Islet precursor cell (in vitro differentiated cells): ENCODE measurements at places on chromosomes 12 and 14.

GRCh38 chr12:115916910-115917668 lies 360.4 kb downstream of the MED13L start:
- DNase-seq, result peak; percentile 89

DNA sequence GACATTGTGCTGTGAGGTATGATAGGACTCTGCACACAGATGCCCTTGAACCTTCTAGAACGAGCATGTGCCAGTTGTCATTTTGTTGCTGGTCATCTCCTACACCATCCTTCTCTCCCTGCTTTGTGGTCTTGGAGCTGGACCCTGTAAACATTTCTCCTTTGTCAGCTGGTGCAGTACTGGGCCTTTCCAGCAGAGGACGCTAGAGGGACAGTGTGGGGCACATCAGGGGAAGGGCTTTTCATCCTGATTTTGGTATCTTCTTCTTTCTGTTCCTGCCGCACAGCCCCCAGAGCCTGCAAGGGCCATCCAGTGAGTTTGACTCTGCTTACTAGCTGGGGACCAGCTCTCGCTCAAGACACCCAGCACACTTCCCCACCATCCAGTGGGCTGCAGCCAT lies 484.6 kb downstream of the AACS start:
- DNase-seq, result peak; percentile 52

- DNase-seq, result peak; percentile 90
Measured at GRCh38 chr14:32329146-32329545, at the start of gene AKAP6. AKAP6 (plus strand) TSS chr14:32329298; CDS start chr14:32433494, 104,196 bp downstream.

GRCh38 chr12:113844495-113845210 lies 121.5 kb downstream of the RBM19 start:
- no peak for DNase-seq

GRCh38 chr14:71050227-71050823 lies 143.1 kb downstream of the PCNX1 start:
- no peak for DNase-seq

GRCh38 chr14:71362920-71363584 lies 455.8 kb downstream of the PCNX1 start:
- DNase-seq, result no peak

- no peak for DNase-seq
Measured at GRCh38 chr12:65800937-65801336, 23.3 kb upstream of the HMGA2 start.

- DNase-seq, result no peak
Measured at GRCh38 chr14:96384053-96384452, 7.9 kb upstream of the AK7 start.

DNA sequence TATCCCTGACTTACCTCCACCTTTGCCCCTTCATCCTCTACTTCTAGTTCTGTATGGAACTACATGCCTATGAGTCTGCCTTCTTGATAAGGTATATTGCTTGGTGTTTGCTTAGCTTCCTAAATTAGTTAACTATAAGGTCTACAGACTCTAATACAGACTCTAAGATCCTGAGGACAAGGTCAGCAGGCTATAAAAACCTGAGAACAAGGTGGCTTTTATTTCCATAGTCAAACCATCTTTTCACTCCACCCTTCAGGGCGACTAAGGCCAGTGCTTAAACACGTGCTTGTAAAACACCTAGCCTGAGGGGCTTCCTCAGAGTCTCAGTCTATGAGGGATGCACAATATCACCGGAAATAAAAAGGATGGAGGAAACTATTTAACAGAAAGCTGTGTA lies 36.1 kb upstream of the COL2A1 start:
- DNase-seq, result no peak

DNA sequence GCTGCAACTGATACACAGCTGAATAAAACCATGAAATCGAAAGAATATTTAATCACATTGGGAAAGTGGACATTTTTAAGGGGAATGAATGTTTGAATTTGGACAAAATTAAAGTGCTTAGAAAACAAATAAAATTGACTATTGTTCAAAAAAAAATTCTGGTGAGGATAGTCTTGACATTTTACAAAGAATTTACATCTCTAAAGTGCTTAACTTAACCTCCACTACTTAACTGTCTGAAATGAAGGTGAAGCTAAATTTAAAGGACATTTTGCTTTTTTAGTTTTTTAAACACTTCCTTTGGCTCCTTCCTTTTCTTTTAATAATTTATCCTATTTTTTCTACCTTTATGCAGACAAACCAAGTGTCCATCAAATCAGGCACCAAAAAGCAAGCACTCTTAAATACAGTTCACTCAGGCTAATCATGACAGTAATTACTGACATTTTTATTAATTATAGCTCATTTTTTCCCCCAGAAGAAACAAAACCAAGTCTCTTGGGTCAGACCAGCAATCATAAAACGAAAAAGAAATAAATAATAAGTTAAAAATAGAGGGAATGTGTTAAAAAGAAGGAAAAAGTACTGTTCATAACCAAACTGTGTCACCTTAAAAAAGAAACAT lies 5.7 kb upstream of the CCND2 start:
- no peak for DNase-seq

GRCh38 chr14:63343878-63344277 lies 25.1 kb upstream of the GPHB5 start:
- no peak for DNase-seq

DNA sequence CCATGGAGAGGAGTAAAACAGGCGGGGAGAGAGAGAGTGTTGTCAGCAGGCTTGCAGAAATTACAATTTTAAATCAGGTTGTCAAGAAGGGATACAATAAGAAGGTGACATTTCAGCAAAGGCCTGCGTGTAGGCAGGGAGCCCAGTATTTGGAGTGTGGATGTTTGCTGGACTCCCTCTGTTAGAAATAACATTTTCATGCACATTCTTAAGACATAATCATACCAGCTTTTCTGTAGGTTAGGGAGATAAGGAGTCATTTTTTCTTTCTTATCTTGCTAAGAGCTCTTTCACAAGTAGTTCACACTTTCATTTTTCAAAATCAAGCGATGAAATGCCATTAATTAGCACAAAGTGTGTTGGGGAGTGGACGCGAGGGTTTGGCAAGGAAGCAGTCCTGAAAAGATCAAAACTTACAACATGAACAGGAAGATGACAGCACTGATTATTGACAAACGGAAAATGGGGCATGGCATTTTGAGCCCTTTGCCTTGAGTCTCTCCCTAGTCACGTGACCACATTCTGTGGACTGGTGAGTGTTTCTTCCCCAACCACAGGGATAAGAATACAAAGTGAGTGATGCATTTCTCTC lies 160.2 kb downstream of the DAD1 start:
- DNase-seq, result no peak

- no peak for DNase-seq
Measured at GRCh38 chr12:14614704-14615121, 47.0 kb upstream of the PLBD1 start.
